ENCODE measurements at places on chromosomes 4 and X.

DNA sequence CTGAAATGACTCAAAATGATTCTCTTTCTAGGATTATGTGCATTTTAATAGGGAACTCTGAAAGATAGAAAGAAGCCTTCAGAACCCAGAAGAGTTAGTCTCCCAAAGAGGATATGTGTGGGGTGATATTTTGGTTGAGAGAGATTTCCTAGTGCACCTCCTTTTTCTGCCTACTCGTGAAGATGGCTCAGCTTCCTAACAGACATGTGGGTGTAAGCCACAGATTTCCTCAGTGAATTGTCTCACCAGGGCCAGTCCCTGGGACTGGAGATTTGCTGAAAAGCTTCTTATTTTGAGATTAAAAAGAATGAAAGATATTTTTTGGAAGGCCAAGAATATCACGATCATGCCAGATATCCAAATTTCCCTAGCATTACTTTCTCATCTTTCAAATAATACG lies 42.8 kb downstream of the MAGEB17 start:
- no peak for DNase-seq

- no peak for DNase-seq
Observed at GRCh38 chr4:107449611-107450369, 270.2 kb downstream of the PAPSS1 start.

GRCh38 chr4:153260553-153261300 lies 56.5 kb downstream of the TRIM2 start:
- no peak for DNase-seq

DNA sequence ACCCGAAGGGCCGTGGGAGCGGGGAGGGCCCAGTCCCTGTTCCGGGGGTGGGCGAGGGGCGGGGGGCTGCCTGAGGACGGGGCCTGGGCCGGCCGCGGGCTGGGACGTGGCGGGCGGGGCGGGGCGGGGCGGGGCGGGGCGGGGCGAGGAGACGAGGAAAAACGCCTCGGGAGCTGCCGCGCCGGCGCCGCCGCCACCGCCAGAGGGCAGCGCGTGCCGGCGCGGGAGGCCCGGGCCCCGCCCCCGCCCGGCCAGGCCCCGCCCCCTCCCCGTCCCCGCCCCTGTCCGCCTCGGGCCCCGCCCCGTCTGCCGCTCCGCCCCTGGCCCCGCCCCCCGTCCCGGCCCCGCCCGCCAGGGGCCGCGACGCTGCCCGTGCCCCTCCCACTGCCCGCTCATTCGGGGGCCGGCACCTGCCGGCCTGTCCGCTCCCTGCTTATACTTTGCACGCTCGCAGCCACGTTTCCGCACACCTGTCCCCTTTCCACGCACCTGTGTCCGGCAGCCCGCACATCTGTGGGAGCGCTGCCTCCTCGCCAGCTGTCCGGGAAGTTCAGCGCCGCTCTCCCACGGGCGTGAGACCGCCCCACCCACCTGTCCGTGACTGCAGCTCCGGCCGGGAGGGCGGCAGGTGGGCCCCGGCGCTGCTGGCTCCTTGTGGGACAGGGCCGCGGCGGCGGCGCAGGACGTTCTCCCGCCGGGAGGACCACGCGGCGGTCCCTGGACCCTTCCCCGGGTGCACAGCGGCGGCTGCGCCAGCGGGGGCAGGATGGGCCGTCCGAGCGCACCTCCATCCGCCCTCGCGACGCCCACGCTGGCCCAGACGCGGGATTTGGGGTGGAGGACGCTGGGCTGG lies 1.7 kb upstream of the FGFRL1 start:
- DNase-seq, result peak; percentile 81

DNA sequence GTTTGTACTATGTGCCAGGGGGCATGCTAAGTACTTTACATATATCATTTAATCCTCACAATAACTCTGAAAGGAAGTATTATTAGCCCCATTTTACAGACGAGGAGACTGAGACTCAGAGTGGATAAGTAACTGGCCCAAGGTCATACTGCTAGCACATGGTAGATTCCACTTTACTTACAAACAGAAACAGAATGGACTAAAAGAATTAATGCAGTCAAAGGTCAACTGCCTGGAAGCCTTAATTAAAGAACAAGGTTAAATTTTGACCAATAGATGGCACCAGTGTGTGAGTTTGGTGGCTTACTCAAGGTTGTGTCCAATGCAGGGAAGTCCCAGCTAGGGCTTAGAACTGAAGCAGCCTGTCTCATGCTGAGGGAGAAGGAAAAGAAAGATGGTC lies 4.7 kb downstream of the RIPPLY1 start:
- peak; percentile 14 for DNase-seq

DNA sequence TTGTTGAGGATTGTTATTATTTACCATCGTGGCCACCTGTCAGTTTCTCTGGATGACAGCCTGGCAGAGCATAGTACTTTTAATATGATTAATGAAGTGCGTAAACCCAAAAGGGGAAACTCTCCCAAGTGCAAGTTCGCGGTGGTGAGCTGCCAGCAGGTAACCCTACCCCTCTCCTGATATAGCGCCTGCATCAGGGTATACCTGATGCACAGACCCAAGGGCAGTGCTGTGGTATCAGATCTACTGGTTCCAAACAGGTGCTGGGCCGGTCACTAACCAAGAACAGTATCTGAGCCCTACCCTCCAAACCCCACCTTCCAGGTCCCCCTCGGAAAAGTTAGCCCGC lies 1.6 kb downstream of the RNF150 start:
- no peak for DNase-seq

DNA sequence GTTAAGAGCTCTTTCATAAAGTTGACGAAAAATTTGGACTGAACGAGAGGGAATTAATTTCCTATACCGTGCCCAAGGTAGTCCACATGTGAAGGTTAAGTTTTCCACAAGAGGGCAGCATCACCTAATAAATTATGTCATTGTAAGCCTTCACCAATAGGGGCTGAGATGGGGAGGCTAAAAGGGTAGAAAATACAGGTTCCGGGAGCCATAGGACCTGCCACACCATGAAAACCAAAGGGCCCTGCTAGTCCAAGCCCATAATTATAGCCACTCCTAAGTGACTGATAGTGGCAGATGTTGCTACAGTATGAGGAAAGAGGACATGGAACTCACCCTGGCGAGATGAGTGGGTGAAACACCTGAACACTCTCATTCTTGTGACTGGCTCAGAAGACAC lies 122.2 kb downstream of the SHROOM4 start:
- peak; percentile 6 for DNase-seq

DNA sequence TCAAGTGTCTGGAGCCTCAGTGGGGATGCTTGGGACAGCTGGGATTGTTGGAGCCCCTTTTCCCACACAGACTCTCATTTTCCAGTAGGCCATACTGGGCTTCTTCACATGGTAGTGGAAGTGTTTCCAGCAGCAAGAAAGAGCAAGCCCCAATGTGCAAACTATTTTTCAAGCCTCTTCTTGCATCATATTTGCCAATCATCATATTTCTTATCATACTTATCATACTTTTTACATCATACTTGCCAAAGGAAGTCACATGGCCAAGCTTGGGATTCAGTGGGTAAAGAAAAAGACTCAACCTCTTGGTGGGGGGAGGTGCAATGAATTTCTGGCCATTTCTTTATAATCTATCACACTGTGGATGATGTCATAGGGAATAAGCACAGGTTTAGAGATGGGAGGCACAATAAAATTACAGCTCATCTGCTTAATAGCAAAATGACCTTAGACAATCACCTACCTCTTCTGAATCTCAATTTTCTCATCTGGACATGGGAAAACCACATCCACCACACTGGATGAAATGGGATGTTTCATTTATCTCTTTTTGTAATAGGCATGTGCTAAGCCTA lies 174.2 kb downstream of the MID1IP1 start:
- DNase-seq, result no peak

GRCh38 chrX:39895218-39896110 lies 202.3 kb downstream of the BCOR start:
- DNase-seq, result no peak

DNA sequence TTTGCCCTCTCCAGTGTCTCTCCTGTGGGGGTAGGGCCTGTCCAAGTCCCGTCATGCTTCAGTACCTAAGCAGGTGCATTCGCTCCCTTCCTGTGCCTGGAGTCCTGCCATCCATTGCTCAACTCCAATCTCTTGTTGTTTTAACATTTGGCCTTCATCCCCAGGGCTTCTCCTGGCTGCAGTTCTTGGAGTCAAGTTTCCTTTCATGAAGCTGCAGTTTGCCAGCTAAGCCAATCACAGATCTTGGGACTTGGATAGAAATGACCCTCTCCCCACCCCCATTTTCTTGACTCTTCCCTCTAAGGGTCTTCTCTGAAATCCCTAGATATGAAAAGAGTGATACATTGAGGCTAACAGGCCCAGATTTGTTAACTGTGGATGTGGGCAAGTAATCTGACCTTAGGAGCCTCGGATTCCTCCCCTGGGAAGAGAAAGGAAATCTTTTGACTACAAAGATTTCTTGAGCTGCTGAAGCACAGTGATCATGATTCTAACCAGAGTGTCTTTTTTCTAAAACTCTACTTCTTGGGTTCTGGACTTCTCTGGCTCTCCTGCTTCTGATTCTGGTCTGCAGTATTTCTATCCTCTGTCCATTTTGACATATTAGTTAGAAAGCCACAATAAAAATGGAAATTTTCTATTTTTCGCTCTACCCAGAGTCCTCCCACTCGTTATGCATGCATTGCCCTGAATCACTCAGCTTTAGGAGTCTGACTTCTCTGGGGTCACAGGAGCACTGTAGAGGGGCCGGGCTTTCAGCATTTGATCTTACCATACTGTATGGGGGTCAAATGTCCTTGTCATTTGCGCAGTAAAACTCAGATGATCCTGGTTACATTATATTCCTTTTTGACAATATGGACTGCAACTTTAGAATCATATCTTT lies 61.0 kb downstream of the CHRNA9 start:
- DNase-seq, result no peak

DNA sequence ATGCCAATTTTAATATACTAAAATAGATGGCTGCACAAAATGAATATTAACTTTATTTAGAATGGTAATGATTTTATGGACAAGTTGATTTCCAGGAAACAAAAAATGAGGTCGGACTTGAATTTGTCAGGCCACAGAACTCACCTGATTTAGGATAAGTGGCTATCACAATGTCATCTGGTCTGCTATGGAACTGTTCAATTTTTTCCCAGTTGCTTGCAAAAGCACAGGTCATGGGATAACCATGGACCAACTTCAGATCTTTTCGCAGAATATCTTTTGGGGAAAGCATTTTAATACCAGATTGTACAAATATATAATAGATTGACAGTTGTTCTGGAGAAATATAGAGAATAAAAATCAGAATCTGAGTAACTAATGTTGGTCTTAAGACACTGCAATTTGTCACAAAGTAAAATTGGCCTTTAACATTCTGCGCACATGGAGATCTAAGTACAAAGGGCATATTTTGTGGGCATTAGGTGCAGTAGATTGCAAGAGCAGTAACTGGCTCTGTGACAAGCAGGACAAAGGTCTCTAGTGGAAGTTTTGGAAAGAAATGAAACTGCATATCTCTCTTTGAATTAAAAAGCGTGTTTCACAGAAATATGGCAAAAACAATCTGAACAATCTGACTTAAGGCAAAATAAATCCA lies 5.4 kb downstream of the SULT1B1 start:
- no peak for DNase-seq

DNA sequence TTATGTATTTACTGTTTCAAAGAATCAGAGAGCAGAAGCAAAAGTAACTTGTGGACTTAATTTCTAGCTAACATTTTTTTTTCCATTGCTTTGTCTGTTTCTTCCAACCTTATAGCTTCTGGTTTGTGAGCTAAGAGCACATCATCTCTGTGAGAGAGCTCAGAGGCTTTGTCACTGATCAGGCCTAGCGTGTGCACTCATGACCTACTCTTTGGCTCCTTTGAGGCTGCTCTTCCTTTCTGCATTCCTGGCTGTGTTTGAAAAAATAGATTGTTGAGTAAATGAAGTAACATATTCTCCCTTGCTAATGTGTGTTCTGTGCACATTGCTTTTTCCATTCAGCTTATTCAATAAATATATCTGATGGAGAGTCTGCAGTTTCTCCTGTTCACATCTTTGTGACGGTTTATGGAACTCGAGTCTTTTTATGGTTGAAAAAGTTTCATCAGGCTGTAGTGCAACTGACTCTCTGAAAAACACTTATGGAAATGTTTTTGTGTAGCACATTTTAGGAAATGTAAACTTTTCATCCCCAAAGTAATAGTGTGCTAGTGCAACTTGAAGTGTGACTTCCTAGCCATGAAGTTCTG lies 133.0 kb downstream of the RAPGEF2 start:
- DNase-seq, result no peak

DNA sequence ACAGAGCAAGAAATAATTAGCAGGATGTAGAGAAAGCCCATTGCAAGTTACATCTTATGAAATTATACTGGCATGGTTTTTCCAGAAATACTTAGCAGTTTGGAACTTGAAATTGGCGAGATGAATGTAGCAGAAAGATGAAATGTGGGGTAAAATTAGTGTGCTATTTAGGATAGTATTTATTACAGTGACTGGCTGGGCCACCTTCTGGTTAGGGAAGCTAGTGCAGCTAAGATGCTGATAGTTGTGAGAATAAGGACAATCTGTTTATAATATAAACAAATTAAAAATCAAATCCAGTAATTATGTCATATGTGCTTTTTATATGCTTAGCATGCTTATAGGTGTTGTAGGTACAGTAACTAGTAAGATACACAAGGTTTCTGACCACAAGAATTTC lies 74.8 kb downstream of the IL15 start:
- no peak for DNase-seq
